ENCODE measurements at places on chromosomes 16 and 17. TPM values are rescaled to one million over a fixed set of nuclear protein-coding genes. Genes with fewer than 3 reads are reported as not detected.

GRCh38 chr16:58518083-58518979 is 3.0 kb downstream of the SETD6 start:
- DNase-seq = no peak

DNA sequence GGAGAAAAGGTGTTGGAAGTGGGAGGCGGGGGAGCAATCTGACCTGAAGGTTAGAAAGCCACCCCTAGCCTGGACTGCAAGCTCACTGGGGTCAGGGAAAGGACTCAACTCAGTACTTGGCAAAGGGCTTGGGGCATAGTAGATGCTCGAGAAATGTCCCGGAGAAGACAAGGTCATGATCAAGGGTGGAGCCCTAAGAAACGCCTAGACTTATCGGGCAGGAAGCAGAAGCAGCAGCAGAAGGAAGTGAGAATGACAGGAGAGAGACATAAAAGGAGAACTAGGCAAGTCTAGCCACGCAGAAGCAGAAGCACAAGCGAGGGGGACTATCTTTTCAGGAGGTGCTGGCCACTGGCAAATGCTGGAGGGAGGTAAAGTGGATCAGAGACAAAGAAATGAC is 10.2 kb downstream of the COTL1 start:
- no peak for DNase-seq

GRCh38 chr16:22318690-22319358 is 21.6 kb downstream of the POLR3E start:
- peak; percentile 44 for DNase-seq

DNA sequence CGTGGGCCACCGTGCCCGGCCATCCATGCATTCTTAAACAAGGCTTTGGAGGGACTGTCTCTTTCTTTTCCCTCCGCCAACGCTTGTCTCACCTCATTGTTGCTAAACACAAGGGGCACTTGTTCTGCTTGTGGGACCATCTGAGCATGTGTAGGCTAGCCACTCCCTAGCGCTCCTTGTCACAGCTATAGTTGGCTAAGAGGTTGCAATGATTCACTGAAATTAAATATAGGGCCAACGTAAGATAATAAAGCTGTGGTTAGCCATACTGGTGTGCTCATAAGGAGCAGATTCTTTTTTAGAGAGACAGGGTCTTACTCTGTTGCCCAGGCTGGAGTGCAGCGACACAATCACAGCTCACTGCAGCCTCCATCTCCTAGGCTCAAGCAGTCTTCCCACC is 41.2 kb downstream of the KIAA0513 start:
- DNase-seq = no peak

DNA sequence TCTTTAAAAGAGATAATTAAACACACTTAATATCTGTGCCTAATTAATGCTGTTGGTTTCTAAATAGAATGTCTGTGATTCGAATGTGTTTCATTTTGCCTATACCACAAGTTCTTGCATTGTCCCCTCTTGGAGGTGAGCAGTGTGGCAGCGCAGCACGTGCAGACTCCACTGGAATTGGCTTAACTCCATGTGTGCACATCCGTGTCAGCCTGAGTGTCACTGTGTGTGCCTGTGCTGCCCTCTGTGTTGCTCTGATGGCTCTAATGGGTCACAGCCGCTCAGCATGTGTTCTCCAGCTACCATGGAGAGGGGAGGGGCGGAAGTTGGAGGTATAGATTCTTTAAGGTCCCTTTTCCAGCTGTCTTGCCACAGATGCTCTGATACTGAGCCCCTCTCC is 226.6 kb downstream of the SPECC1 start:
- no peak for DNase-seq

GRCh38 chr17:13477180-13477611 is 124.5 kb downstream of the HS3ST3A1 start:
- no peak for DNase-seq

- no peak for DNase-seq
These were observed 19.9 kb downstream of the GGA3 start for GRCh38 chr17:75241502-75241901.

DNA sequence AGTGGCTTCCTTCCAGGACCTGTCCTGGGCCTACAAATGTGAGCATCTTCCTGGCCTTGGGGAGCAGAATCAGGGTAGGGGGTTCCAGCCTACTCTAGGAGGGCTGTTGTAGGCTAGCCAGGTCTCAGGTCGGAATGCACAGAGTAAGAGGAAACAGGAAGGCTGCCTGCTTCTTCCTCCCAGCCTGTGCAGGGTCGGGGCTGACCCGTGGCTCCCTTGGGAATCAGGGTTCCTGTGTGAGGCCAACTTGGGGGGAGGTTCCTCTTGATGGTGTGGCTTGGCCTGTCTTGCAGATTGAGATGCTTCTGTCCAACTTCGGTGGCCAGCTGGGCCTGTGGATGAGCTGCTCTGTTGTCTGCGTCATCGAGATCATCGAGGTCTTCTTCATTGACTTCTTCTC is 32.3 kb downstream of the SCNN1G start:
- DNase-seq = no peak

DNA sequence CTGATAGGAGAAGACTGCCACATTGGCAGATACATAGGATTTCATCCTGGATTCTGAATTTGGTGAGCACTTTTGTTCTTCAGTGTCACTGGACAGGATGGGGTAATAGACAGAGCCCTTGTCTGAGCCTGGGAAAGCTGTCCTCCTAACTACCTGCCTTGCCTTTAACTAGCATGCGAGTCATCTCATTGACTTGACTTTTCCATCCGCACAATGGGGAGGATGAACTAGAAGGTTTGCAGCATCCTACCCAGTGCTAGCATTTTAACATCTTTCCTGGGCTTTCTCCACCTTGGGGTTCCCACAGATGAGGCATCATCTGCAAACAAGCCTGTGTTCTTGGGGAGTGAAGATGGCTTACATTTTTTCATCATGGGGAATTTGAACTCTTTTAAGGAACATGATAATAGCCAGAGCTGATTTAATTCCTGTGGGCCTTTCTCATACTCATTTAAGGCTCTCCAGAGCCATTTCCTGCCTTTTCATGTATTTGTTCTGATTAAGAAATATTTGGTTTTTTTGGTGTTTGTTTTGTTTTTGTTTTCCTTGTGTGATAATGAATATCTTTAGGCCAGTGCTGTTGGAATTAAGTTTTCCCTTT is 139.5 kb downstream of the MSI2 start:
- no peak for DNase-seq

The REXO5 gene
- 2.4 TPM for total RNA-seq

The CLEC18A gene
- total RNA-seq = 2.2 TPM

GRCh38 chr16:26736084-26736483 is 330.6 kb upstream of the C16orf82 start:
- DNase-seq = no peak
